ENCODE measurements at places on chromosomes 12 and 14. TPM values are rescaled to one million over a fixed set of nuclear protein-coding genes. Genes with fewer than 3 reads are reported as not detected.
A peak's percentile ranks its signal among the peaks of the same experiment; 100 is the strongest.

DNA sequence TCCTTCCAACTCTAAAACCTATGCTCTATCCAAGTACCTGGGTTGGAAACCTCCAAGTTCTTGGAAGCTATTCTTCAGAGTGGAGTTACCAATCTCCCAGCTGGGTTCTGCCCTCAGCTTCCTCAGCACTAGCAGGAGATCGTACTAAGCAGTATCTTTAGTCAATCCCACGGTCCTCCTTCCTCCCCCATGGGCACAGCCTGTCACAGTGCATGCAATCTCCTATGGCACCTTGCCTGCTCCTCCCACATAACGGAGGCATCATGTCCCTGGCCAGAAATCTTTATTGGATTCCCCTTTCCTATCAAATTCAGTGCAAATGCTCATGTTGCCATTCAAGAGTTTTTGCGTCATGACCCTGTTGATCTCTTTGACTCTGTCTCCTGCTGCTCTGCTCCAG, 5.4 kb upstream of the LPAR5 start:
- no peak overlapping the region for H3K4me3 ChIP-seq
- peaks cover 5% of the 10 kb centered on the region for H3K36me3 ChIP-seq
- peaks cover 6% of the 10 kb centered on the region for H3K4me1 ChIP-seq
- no peak for DNase-seq
- H3K27ac ChIP-seq = no peak overlapping the region
- H3K27me3 ChIP-seq = peaks cover 11% of the 10 kb centered on the region

GRCh38 chr12:49923035-49923644, 19.4 kb upstream of the FAIM2 start:
- peak overlapping the region; percentile 16 for H3K27ac ChIP-seq
- peaks cover 2% of the 10 kb centered on the region for H3K4me1 ChIP-seq
- no peak overlapping the region for H3K4me3 ChIP-seq
- no peaks in the 10 kb centered on the region for H3K27me3 ChIP-seq
- DNase-seq = no peak
- no peaks in the 10 kb centered on the region for H3K36me3 ChIP-seq

- no peaks in the 10 kb centered on the region for H3K36me3 ChIP-seq
- no peak overlapping the region for H3K27ac ChIP-seq
- no peaks in the 10 kb centered on the region for H3K4me1 ChIP-seq
- no peak overlapping the region for H3K4me3 ChIP-seq
- DNase-seq = no peak
These were observed 786.1 kb upstream of the TMEM132C start for GRCh38 chr12:127480775-127481314.

The RTL1 gene
- total RNA-seq = not detected

GRCh38 chr12:14927267-14927666, 11.1 kb downstream of the ERP27 start:
- no peak overlapping the region for H3K27ac ChIP-seq
- no peaks in the 10 kb centered on the region for H3K36me3 ChIP-seq
- DNase-seq = no peak

DNA sequence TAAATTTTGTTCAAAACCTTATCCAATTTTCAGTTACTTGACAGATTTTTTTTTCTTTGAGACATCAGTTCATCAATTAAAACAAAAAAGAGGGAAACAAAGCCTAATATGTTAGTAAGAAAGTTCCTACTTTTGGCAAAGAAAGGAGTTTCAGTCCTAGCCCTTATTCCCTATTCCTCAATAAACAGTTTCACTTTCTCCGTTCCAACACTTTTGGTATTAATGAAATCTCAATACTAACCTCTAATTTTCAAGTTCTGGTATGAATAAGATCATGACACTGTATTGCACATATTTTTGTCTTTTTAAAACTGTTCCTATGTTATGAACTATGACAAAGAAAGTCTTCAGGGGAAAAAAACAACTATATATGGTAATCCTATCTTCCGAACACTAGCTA, 48.4 kb downstream of the RPS6KA5 start:
- no peak for DNase-seq
- H3K27ac ChIP-seq = no peak overlapping the region
- H3K27me3 ChIP-seq = no peaks in the 10 kb centered on the region
- no peak overlapping the region for H3K4me3 ChIP-seq
- no peaks in the 10 kb centered on the region for H3K4me1 ChIP-seq

The HOXC10 gene
- not detected for total RNA-seq

- no peak overlapping the region for H3K27ac ChIP-seq
- no peak overlapping the region for H3K4me3 ChIP-seq
- H3K27me3 ChIP-seq = no peaks in the 10 kb centered on the region
These were observed 44.8 kb downstream of the PZP start for GRCh38 chr12:9163392-9163791.

GRCh38 chr12:80714055-80714454, 2.7 kb upstream of the MYF5 start:
- no peak overlapping the region for H3K27ac ChIP-seq
- no peaks in the 10 kb centered on the region for H3K27me3 ChIP-seq
- DNase-seq = no peak
- no peaks in the 10 kb centered on the region for H3K36me3 ChIP-seq
- H3K4me3 ChIP-seq = peak overlapping the region; percentile 71

DNA sequence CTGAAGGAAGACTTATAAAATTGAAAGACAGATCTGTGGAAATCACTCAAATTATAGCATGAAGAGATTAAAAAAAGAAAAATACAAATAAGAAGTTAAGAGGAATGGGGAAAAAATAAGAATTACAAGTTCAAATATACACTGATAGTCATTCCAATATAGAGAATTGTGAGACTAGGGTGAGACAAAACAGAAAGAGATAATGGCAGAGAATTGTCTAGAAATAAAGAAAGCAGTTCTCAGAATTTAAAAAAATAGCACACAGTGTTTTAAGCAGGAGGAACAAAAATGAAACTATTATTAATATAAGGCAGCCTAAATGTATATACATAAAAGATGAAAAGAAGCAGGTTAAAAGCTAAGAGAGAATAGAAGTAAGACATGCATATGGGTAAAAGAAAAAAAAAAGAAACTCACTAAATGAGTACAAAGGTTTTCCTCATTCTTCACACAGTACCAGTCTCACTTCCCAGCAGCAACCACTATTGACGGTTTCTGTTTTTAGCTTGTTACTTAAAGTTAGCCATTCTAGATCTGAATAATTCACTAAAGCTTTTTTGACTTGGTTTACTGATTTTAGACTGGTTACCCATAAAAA, 31.1 kb downstream of the SLC38A4 start:
- DNase-seq = no peak

GRCh38 chr12:6613015-6613775, 6.0 kb upstream of the CHD4 start:
- peak; percentile 86 for DNase-seq
- H3K27ac ChIP-seq = peak overlapping the region; percentile 94
- no peaks in the 10 kb centered on the region for H3K27me3 ChIP-seq
- H3K4me1 ChIP-seq = peaks cover 36% of the 10 kb centered on the region

DNA sequence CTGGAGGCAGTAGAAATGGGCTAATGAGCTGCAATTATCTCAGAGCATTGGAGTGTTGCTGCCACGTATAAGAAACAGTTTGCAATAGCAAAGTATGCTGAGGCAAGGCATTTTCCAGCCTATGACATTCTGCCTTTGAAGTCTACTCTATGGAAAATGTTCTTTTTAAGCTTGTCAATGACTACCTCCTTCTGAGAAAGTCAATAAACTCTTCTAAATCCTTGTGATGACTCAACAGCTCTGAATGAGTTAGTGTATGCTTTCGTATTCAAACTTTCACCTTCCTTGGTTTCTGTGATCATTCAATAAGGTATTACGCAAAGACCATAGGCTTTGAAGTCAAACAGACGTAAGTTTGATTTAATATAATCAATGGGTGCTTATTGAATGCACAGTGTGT, 111.2 kb downstream of the CAPZA3 start:
- H3K36me3 ChIP-seq = no peaks in the 10 kb centered on the region
- no peak overlapping the region for H3K27ac ChIP-seq
- no peaks in the 10 kb centered on the region for H3K27me3 ChIP-seq
- DNase-seq = no peak
- H3K4me3 ChIP-seq = no peak overlapping the region
- H3K4me1 ChIP-seq = peaks cover 5% of the 10 kb centered on the region

The ZNF839 gene
- 10.1 TPM for total RNA-seq

- no peaks in the 10 kb centered on the region for H3K4me1 ChIP-seq
- H3K27me3 ChIP-seq = no peaks in the 10 kb centered on the region
- H3K36me3 ChIP-seq = no peaks in the 10 kb centered on the region
- DNase-seq = no peak
These were observed 1224.9 kb upstream of the TMEM132C start for GRCh38 chr12:127041985-127042625.

DNA sequence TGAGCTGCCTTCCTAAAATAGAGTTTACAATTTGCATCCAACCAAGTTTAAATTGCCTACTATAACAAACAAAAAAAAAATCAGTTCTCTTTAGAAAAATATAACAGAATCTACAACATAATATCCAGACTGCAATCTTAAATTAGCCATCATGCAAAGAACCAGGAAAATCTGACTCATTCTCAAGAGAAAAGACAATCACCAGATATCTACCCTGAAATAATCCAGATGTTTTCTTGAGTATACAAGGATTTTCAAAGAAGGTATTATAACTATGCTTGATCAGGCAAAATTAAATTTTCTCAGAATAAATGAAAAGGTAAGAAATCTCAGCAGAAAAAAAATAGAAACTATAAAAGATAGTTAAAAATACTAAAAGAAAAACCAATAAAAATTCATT, 115.6 kb downstream of the CCER1 start:
- no peaks in the 10 kb centered on the region for H3K36me3 ChIP-seq
- H3K27ac ChIP-seq = no peak overlapping the region
- DNase-seq = no peak
- peaks cover 2% of the 10 kb centered on the region for H3K4me1 ChIP-seq
- no peak overlapping the region for H3K4me3 ChIP-seq

- no peaks in the 10 kb centered on the region for H3K36me3 ChIP-seq
- no peak for DNase-seq
- peaks cover 11% of the 10 kb centered on the region for H3K4me1 ChIP-seq
- peaks cover 8% of the 10 kb centered on the region for H3K27me3 ChIP-seq
- H3K27ac ChIP-seq = no peak overlapping the region
These were observed 156.1 kb upstream of the TMEM260 start for GRCh38 chr14:56423544-56423943.

The ANO2 gene
- 0.89 TPM for total RNA-seq

DNA sequence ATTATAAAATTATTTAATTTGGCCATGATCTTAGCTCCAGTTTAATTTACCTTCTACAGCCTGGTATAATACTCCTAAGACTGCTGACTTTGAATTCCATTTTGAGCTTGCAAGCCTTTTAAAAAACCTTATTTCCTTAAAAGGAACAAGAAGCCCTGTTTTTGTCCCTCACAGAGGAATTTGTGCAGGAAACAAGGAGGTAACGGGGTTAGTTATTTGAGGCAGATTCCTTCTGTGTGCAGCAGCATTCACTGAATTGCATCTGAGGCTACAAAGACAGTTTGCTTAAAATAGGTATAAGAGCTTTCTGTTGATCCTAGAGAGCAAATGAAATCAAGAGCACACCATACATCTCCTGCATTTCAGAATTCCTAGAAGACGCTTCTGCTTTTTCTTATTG, 403.3 kb upstream of the PRICKLE1 start:
- peaks cover 9% of the 10 kb centered on the region for H3K27me3 ChIP-seq
- no peak for DNase-seq
- H3K36me3 ChIP-seq = no peaks in the 10 kb centered on the region
- no peak overlapping the region for H3K4me3 ChIP-seq
- peaks cover 8% of the 10 kb centered on the region for H3K4me1 ChIP-seq

DNA sequence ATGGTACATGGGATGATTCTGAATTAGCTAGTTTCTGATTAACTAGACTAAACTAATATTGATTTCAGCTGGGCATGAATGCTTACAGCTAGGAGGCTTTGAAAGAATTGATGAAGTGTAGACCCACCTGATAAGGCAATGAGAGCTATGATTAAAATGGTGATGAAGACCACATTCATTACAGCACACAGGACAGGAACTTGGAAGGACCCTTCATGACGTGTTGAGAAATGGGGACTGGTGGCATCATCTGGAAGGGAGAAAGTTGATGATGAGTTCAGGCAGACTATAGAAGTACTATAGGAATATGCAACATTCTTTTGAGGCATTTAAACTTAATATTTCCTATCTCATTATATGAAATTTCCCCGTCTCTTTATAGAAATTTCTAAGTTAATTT, 4.5 kb downstream of the CD69 start:
- H3K36me3 ChIP-seq = no peaks in the 10 kb centered on the region
- peaks cover 29% of the 10 kb centered on the region for H3K27me3 ChIP-seq
- H3K4me1 ChIP-seq = no peaks in the 10 kb centered on the region
- H3K4me3 ChIP-seq = no peak overlapping the region
- DNase-seq = no peak

- H3K36me3 ChIP-seq = no peaks in the 10 kb centered on the region
- H3K4me1 ChIP-seq = peaks cover 84% of the 10 kb centered on the region
- no peak for DNase-seq
- no peaks in the 10 kb centered on the region for H3K27me3 ChIP-seq
- no peak overlapping the region for H3K4me3 ChIP-seq
These were observed 55.0 kb downstream of the TMEM30B start for GRCh38 chr14:61226015-61226654.
